Amygdala (tissue), 56 donors: ENCODE measurements at places on chromosomes 6 and 20.

DNA sequence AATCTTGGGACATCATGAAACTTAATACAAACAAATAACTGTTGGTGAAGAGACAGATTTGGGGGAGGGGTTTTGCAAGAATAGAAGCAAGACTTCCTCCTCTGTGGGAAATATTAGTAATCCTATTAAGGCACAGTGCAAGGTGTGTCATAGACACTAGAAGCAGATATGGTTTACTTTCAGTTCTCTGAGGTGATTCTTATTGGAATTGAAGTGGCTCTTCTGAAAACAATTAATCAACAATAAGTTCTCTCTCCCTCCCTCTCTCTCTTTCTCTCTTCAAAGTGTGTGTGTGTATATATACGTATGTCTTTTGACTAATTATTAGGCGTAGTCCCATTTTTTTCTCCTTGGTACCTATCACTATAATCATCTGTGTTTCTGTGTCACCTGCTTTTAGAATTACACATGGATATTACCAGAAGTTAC, 99.8 kb downstream of the HIVEP2 start:
- no peak for DNase-seq

DNA sequence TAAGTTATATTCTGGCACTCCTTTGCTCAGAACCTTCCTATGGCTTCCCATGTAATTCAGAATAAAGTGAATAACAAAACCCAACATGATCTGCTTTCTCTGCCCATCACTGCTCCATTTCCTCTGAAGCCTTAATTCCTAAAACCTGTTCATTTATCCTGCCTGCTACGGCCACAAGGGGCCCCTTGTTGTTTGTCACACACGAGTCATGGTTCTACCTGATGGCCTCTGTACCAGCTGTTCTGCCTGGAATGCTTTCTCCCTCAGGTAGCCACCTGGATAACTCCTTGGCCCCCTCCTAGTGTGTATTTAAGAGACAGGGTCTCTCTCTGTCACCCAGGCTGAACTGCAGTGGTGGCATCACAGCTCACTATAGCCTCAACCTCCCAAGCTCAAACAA, 26.8 kb downstream of the ERGIC3 start:
- no peak for DNase-seq

DNA sequence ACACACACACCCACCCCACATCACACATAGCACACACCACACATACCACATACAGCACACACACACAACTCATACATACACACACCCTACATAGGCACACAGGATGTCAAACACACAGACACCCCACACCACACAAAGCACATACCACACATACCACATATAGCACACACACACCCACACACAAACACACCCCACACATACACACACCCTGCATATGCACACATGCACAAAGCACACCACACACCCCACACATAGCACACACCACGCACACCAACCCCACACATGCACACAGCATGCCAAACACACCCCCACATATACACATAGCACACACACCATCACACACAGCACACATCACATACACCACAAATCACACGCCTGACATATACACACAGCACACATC, 79.1 kb downstream of the RAMACL start:
- DNase-seq = no peak

DNA sequence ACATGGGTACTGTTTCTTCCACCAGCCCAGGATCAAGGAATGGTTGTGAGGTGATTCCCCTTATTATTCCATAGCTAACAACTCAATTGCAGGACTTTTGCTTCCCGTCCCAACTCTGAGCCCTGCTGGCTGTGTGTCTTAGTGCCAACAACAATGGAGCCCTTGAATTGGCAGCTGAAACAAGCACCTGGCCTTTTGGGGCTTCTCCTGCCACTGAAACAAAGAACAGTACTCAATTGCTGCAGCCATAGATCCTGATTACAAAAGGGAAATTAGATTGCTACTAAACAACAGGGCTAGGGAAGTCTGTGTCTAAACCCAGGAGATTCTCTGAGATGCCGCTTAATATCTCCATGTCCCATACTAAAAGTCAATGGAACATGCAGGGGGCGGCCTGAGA, 61.3 kb upstream of the CARMIL1 start:
- DNase-seq = no peak

- no peak for DNase-seq
These were observed 84.7 kb upstream of the ADGRF1 start for GRCh38 chr6:47126647-47127391.

GRCh38 chr20:57051096-57051495, 215.3 kb downstream of the BMP7 start:
- DNase-seq = no peak

DNA sequence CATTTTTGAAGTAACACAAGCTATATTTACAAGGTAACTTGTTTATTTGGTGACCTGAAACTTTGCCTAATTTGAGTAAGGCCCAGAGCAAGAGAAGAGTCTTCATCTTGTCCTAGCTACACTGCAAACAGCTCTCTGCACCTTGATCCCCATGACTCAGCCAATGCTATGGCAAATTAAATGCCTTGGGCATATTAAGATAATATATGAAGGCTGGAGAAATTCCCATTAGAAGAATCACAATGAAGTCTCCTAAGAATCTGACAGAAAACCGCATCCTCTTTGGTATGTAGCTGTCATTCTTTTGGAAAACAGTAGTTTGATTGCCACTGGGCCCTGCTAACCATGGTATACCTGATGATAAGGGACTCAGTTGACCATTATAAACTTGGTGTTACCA, 204.5 kb downstream of the UBE3D start:
- no peak for DNase-seq

DNA sequence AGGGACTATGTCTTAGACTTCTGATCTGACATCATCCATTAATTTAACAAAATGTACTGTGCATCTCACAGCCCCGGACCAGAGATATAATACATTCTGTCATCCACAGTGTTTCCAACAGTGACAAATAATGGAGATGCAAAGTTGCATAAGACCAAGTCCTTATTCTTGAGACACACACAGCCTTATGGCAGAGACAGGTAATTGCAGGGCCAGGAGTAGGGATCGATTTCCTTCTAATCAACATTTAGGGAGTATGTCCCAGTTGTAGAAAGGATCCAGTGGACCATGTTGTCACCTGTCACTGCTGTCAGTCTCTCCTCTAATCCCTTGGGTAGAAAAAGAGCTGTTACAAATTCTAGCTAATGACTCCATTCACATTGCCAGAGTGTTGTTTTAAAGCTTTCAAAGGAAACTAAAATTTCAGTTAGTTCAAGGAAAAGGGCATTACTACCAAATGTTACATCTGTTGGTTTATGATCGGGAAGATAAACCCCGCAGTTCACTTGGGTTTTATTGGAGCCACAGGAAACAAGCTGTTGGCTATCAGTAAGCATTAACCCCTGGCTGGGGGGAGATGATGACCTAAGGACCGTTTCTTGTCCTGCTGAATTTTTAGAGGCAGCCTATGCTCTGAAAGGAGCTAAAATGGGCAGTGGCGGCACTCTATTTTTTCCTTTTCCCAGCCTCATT, 111.4 kb upstream of the ATXN1 start:
- DNase-seq = no peak

- no peak for DNase-seq
These were observed 86.8 kb downstream of the RPP40 start for GRCh38 chr6:4916954-4917561.

- no peak for DNase-seq
These were observed 420.7 kb upstream of the RNF217 start for GRCh38 chr6:124541573-124541972.

GRCh38 chr20:56735084-56735642, 106.1 kb downstream of the TFAP2C start:
- no peak for DNase-seq

DNA sequence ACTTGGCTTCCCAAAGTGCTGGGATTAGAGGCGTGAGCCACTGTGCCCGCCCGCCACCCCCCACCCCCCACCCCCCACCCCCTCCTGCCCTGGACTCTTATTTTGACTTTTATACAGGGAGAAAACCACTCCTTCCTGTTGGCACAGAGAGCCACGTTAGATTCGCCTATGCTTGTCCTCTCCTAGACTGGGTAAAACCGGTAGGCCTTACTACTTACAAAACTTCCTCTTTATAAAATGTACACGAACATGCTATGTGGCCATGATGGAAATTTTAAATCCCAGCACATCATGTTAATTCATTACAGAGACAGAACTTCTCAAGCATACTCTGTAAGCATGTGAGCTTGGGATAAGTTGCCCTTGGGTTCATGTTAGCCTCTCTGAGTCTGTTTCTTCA, 124.2 kb downstream of the SLC24A3 start:
- no peak for DNase-seq

DNA sequence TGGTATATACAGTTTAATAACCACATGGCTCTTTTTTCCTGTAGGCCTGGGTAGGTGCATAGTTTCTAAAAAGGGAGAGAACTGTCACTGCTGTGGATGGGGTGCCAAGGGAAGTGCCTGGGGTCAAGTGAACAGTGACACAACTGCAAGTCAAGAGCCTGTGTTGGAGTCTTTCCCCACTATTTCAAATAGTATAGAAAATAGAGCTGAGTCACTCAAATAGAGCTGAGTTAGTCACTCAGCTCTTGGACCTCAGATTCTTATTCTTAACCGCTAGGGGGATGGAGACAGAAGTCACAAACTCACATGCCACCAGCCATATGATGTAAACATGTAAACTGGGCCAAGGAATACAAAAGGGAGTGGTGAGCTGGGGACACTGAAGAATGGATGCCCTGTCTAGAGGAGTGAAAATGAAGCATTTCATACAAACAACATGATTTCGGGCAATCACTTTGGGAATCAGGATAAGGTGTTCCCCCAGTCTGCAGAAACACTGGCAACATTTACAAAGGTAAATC, 2.1 kb downstream of the NQO2 start:
- no peak for DNase-seq

DNA sequence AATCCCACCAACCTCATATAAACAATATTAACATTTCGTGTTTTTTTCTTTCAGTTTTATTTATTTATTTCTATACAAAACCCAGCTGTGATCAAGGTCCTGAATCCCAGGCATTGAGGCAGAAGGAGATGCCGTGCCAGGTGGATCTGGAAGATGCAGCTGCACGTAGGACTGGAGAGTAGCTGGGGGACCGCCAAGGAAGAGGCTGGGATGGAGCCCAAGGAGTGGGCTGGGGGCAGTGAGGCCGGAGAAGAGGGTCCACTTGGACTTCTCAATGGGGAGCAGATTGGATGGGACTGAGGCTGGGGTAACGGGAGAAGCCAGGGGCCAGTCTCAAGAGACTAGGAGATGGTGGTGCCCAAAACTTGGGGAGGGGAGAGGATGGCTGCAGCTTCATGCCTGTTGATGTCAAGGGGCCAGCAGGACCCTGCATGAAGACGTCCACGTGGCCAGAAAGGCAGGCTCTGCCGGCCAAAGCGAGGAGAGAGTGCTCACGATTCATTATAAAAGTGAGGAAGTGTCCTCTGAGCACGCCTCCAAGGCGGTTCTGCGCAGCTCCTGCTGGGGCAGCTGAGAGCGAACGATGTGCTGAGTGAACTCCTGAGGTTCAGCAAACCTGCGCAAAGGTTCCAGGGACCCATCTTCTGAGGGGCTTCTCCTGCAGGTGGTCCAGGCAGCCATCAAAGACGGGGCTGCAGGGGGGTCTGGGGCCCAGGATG, 110.3 kb downstream of the BMP7 start:
- DNase-seq = no peak

DNA sequence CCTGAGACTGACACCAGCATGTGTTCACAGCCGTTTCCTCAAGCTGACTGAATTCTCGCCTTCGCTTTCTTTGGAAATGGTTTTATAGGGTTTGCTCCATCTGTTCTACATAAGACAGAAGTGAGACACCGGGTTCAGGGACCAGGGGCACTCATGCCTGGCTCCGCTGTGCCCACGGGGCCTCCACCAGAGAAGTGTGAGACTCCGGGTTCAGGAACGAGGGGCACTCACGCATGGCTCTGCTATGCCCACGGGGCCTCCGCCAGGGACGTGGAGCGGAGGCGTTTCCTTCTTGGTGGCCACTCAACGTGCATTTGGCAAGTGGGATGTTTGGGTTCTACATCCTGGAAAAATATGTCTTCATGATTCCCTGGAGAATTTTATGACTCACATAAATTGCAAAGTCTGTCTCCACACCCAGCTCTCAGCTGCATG, 106.6 kb downstream of the RNASET2 start:
- DNase-seq = no peak

DNA sequence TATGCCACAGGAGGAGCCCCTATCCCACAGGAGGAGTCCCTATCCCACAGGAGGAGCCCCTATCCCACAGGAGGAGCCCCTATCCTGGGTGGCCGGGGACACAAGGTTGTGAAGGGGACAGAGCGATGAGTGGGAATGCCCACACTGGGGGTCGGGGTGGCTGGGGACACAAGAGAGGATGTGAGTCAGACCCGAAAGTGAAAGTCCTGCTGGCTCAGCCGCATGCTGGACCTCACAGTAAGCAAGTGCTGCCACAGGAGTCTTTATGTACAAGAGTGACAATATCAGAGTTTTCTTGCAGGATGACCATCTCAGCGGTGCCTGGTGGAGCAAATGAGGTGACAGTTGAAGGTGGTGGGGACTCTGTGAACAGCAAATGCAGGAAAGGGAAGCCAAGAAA, 93.7 kb downstream of the PSMB1 start:
- DNase-seq = no peak

DNA sequence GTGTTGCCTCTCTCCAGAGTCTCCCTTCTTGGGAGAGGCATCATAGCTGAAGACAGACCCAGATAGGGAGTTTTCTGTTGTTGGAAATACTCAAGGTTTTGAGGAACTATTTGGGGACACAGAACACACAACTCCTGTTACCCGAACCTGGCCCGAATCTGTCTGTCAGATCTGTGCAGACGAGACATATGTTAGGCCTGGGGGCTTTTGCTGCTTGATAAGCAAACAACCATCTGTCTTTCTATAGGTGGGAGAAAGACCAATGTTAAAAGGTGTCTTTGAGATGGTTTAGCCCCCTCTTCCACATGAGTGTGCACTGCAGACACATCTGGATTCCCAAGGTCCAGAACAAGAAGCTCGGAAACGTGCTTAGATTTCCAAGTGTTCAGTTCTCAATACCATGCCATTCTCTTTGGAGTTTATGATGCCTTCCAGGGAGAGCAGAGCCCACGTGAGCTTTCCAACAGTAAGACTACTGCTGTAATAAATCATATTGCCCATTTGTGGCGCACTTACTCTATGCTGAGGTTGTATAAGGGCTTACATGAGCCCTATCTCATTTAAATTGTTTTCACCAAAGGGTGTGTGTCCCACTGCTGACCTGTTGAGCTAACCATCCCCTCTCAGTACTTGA, 3.8 kb upstream of the STX16 start:
- no peak for DNase-seq

- DNase-seq = no peak
These were observed 66.7 kb downstream of the MOCS1 start for GRCh38 chr6:39867592-39867991.

- DNase-seq = no peak
These were observed 362.4 kb downstream of the GRIK2 start for GRCh38 chr6:101755931-101756330.

DNA sequence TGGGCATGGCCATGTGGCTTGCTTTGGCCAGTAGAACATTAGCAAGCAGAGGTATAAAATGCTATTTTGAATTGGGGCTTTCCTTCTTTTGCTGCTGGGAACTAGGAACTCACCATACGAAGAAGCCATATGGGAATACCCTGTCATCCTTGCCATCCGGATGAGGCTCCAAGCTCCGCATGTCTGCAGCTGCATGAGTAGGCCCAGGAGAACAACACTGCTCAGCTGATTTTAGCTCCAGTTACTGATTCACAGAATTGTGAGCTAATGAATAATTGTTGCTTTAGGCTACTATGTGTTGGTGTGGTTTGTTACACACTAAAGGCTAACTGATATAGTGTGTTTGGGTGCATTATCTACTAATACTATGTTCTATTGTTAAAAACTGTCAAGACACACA, 2.7 kb upstream of the PLCB4 start:
- no peak for DNase-seq
